ENCODE measurements at places on chromosomes 4 and X. TPM values are rescaled to one million over a fixed set of nuclear protein-coding genes. Genes with fewer than 3 reads are reported as not detected.
A peak's percentile ranks its signal among the peaks of the same experiment; 100 is the strongest.

Gene STAP1
- 0.37 TPM for total RNA-seq

Gene CORIN
- 0.50 TPM for total RNA-seq

Gene SSX2B
- total RNA-seq = not detected

Gene DCAF4L1
- 0.15 TPM for total RNA-seq

Gene OCIAD1
- total RNA-seq = 120 TPM

Gene RAB39B
- total RNA-seq = 0.13 TPM

Gene HEPH
- total RNA-seq = 143 TPM

Gene SPANXN1
- total RNA-seq = not detected

Gene VCX
- not detected for total RNA-seq

Gene IL2RG
- 61.0 TPM for total RNA-seq

DNA sequence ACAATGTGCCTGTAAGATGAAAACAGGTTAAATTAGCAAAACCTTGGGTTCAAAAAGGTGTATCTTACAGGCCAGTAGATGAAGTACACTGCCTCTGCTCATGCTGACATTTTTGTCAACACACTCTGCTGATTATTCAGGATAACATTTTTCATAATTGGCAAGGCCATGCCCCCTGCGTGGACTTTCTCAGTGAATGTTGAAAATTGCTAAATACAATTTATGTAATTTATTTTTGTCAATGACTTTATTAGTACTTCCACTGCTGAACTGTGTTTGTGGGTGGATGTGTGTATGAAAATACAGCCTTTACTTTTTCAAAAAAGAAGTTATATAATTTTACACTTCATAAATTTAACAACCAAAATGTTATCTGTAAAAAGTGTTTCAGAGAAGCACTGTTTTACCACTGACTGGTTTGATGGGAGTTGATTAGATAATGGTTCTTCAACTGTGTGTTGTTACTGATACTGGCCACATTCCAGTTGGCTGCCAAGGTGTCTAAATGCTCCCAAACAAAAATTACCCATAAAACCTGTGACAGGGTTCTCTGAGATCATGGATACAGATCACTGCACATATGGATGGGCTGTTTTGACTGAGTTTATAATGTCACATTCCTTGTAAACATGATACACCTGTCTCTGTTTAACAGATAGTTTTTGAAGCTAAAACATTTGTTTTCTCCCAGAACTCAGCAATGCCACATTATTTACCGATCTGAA is 151.9 kb upstream of the SLC7A11 start:
- DNase-seq = no peak

- DNase-seq = no peak
Observed at GRCh38 chr4:183989461-183989860, 84.4 kb downstream of the STOX2 start.

- DNase-seq = no peak
Observed at GRCh38 chr4:185461565-185461964, 10.0 kb downstream of the CCDC110 start.

- DNase-seq = no peak
Observed at GRCh38 chr4:119506806-119507205, 121.8 kb downstream of the PDE5A start.

GRCh38 chrX:32614707-32615106 is 596.6 kb downstream of the DMD start:
- no peak for DNase-seq

GRCh38 chr4:82947498-82947897 is 47.0 kb downstream of the THAP9 start:
- no peak for DNase-seq

- DNase-seq = no peak
Observed at GRCh38 chrX:10524578-10524977, 95.8 kb downstream of the MID1 start.

DNA sequence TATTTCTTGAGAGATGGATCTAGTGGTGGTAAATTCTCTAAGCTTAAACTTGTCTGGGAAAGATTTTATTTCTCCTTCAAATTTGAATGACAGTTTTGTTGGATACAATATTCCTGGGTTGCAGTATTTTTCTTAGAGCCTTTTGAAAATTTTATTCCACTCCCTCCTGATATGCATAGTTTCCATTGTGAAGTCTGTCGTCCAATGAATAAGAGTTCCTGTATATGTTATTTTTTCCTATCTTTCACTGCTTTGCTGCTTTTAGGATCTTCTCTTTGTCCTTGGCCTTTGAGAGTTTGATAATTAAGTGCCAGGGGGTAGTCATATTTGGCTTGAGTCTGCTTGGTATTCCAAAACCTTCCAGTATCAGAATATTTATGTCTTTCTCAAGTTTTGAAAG is 1156.4 kb upstream of the AGA start:
- no peak for DNase-seq

- peak; percentile 42 for DNase-seq
Observed at GRCh38 chr4:82201805-82202641, 171.8 kb downstream of the HNRNPD start.

- no peak for DNase-seq
Observed at GRCh38 chr4:874056-874455, 48.1 kb upstream of the CPLX1 start.

DNA sequence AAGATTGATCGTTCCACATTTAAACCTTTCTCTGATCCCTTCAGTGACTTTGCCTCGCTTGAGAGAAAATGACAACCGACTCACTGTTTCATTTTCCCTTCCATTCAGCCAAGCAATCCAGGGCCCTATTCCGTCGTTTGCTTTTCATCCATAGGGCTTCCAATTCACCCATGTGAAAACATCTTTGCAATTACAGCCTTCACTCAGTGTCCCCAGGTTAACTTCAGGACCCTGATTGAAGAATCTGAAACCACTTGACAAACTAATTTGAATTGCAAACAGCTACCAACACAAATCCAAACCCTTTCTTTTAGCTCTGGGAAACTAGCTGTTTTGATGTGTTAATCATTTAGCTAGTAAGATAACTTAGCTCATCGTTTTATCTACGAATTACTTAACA is 120.2 kb upstream of the FAM9C start:
- DNase-seq = no peak

- DNase-seq = no peak
Observed at GRCh38 chrX:6095469-6095868, 133.2 kb downstream of the NLGN4X start.

DNA sequence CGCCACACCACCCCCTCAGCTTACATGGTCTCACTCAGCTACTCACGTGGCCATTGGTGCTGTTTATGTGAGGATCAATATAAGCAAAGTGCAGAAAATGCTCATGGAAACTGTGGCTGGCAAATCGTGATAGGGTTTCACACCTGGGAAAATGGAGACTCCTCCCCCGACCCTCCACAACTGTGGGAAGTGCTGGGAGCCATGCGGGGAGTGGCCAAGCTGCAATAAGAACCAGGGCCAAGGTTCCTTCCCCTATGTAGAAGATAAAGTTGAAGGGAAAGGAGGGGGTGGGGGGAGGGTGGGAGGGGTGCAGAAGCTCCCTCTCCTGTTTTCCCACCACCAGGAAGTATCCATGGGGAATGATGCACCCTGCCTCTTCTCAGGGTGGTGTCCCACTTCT is 145.5 kb upstream of the MAMLD1 start:
- no peak for DNase-seq

- peak; percentile 27 for DNase-seq
Observed at GRCh38 chr4:30939069-30939468, 218.9 kb downstream of the PCDH7 start.

- no peak for DNase-seq
Observed at GRCh38 chr4:31923634-31924033, 1203.5 kb downstream of the PCDH7 start.

DNA sequence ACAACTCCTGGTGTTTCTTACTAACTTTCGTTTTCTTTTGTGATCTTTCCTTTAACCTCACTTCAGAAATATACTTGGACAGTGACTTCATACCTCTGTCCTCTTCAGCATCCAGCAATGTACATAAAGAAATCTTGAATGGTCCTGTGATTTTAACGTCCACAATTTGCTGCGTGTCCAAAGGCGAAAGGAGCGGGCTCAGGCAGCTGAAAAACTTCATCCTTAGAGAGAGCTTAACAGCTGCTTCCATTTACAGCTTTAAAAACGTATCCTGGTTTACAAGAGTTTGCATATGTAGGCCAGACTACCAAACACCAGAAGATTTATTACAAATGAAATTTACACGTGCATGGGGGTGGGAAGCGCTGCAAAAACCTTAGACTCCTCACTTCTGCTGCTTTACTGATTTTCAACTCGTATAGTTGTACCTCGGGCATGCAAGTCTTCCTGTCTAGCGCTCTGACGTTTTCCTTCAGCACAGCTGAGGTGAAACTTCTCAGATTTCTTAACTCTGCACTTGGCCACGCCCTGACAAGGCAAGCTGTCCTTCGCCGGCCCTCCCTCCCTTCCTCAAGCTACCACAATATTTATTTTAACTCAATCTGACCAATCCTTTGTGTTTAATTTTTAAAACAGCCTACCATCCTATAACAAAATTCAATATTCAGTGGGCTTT is 406.4 kb downstream of the FAM47A start:
- DNase-seq = no peak

DNA sequence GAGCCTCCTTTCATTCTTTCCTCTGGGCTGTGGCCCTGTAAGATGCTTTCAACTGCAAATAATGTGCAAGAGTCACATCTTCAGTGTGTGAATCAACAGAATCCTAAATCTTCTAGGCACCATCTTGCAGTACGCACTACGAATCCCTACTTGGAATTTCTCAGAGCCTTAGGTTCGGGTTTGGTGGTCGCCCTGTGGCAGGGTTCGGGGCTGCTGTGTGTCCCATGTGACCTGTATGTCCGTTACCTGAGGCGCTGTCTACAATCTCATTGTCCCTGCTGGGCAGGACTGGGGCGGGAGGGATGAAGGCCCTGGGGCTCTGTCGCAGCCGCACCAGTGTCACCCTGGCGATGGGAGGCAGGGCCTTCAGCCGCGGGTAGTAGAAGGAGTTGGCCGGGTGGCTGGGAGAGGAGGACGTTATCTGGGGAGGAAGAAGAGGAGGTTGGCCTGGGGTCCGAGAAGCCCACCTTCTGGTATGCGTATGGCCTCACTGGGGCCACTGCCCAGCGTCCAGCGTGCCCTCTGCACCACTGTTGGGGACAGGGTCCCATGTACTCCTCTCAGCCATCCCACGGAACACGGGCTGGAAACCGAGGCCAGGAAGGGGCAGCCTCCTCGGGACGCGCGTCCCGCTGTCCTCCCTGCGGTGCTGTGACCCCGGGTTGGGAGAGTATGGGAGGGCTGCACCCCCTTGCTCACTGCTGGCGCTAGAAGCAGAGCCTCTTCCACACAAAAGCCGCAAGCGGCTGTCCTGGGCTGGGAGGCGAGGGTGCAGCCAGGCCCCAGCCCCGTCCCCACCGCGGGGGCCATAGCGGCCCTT is 2.0 kb downstream of the SPON2 start:
- no peak for DNase-seq

- DNase-seq = no peak
Observed at GRCh38 chr4:55849724-55850123, 3.7 kb upstream of the EXOC1 start.

DNA sequence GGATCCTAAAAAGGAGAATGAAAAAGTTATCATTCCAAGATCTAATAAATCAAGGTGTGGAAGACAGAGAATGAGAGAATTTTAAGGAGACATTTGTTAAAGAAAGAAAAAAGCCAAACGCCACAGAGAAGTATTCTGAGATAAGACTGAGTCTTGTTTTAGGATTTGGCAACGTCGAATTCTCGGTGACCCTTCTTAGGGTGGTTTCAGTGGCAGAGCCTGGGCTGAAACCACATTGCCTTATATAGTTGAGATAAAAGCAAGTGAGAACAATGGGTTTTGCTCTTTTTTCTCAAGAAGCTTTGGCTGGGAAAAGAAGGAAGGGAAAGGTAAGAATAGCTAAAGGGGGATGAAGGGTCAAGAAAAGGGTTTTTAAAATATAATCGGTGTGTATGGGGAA is 209.4 kb downstream of the VEGFC start:
- no peak for DNase-seq

GRCh38 chr4:56906489-56907393 is 959 bp upstream of the REST start:
- DNase-seq = peak; percentile 24

GRCh38 chr4:95061220-95061619 is 303.5 kb downstream of the BMPR1B start:
- no peak for DNase-seq

DNA sequence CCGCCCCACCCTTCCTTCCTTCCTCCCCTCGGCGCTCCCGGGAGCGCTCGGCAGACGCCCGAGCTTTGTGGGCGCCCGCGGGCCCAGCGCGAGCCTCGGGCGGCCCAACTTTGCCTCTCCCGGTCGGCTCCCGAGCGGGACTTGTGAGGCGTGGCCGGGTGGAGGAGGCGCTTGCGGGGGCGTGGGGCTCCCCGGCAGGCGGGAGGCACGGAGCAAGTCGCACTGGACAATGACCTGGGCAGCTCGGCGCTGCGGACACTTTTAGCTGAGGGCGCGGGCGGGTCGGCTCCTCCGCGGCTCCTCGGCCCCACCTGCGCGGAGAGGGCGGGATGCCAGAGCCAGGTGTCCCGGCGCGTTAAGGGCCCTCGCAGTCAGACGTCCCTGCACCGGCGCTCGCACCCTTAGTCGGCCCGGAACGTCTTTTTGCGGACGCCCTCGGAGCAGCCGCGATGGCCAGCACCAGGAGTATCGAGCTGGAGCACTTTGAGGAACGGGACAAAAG is 385 bp downstream of the DCLK2 start:
- DNase-seq = peak; percentile 68

- DNase-seq = no peak
Observed at GRCh38 chrX:34918091-34918736, 24.4 kb upstream of the FAM47B start.

GRCh38 chr4:158006990-158007389 is 165.8 kb downstream of the GASK1B start:
- no peak for DNase-seq

GRCh38 chr4:95507147-95507546 is 41.6 kb downstream of the UNC5C start:
- no peak for DNase-seq

GRCh38 chr4:154313004-154313585 is 178.5 kb downstream of the DCHS2 start:
- DNase-seq = no peak

GRCh38 chr4:15884666-15885065 is 53.9 kb downstream of the FGFBP1 start:
- no peak for DNase-seq

DNA sequence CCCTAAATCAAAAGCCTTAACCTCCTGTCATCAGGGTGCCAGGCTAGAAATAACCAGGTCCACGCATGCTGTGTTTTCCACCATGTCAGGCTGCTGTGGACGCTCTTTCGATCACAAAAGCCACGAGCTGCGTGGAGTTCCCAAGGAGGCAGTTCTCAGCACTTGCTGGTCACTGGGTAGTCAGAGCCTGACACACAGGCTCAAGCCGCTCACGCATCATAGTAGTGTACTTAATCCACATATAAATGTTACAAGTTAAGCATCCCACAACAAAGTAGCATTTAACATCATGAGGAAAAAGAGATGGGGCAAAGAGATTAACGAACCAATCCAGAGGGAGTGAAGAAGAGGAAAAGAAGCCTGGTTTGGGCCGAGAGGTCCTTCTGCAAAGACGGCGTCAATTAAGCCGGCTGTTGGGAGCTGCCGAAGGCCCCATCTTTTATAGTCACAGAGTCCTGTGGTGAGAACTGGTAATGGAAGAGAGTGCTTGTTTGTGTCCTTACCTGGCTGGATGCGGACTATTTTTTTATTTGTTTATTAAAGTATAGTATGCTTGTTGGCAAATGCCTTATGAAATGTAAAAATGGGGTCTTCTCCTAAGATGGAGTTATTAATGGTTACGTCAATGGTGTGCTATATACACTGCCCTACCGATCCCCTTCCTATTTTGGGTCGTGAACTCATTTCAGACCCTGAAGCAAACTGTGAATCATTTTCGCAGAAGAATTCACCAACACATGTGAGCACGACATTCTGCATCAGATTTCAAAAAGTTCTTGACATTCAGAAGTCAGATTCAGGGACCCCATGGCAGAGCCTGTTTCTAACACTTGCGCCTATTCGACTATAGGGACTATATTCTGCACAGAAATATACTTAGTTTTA is 675 bp downstream of the PRIMPOL start:
- no peak for DNase-seq
